Stimulated activated CD4-positive, alpha-beta T cell treated with anti-CD3 and anti-CD28 coated beads, Interleukin-15, amount 100 ng/mL, for 48 hours (primary cell): ENCODE measurements at places on chromosomes 3 and 15.

DNA sequence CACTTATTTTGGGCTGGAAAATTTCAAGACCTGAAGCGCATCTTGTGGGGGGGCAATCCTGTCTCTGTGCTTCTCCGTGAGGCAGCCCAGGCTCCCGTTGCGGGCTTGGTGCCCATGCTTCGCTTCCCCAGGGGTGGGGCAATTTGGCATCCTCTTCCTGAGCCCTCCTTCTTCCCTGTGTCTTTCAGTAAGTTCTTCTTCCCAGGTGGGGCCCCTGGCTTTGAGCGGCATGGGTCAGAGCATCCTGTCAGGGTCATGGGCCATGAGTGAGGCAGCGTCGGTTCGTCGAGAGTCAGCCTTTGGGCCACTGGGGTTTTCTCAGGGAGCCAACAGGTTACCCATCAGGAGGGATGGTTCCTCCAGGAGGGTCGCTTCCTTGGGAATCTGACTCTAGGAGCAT, 200.7 kb downstream of the UBE3A start:
- DNase-seq = no peak

DNA sequence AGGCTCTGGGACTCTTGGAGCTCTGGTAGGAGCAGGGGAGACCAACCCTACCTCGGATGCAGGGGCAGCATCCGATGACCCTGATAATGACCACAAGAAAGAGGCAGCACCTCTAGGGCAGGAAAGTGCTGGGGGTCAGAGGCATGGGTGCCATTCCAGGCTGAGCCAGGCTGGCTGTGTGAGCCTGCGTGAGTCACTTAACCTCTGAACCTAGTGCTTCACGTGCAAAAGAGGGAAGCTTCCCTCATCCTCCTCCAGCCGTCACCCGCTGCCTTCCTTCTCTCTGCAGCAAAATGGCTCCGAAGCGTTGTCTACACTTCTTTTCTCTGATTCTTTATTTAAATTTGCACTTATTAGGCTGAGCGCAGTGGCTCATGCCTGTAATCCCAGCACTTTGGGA, 35.5 kb downstream of the ZDHHC19 start:
- no peak for DNase-seq

DNA sequence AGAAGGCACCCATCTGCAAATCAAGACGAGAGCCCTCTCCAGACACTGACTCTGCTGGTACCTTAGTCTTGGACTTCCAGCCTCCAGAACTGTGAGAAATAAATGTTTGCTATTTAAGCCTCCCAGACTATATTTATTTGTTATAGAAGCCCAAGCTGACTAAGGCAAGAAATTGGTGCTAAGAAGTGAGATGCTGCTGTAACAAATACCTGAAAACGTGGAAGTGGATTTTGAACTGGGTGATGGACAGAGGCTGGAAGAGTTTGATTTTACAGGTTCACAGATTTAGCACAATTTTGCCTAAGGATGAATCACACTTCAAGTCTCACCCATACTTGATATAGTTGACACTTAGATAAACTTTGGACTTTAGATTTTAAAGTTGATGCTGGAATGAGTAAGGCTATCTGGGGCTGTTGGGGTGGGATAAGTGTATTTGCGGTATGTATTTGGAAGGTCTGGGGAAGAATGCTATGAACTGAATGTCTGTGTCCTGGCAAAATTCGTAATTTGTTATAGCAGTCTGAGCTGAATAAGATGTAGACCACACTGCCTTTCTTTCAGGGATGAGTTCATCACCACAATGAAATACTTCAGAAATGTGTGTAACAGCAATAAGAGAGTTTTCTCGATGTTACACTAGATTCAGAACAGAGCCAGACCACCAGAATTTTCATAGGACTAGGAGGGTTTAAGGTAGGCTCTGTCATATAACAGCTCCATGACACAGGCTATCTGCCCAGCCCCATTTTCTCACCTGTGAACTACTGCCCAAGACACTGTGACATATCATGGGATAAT, 120.5 kb upstream of the LMCD1 start:
- DNase-seq = no peak

GRCh38 chr15:38486936-38487335, 33.0 kb downstream of the FAM98B start:
- no peak for DNase-seq

DNA sequence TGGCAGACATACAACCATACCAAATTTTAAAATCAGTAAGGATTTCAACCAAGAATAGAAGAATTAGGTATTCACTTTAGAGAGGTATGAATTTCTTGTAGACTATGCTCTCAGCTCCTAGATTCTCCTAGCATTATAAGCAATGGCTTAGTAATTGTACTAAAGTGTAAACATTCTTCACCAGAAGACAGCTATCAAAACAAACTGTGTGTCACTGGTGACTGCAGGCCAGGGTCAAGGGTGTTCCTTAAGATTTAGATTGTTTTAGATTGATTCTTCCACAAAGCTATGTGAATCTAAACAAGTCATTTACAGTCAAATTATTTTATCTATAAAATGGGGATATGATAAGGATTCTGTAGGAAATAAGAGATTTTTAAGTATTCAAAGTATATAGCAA, 23.1 kb upstream of the GP5 start:
- no peak for DNase-seq

DNA sequence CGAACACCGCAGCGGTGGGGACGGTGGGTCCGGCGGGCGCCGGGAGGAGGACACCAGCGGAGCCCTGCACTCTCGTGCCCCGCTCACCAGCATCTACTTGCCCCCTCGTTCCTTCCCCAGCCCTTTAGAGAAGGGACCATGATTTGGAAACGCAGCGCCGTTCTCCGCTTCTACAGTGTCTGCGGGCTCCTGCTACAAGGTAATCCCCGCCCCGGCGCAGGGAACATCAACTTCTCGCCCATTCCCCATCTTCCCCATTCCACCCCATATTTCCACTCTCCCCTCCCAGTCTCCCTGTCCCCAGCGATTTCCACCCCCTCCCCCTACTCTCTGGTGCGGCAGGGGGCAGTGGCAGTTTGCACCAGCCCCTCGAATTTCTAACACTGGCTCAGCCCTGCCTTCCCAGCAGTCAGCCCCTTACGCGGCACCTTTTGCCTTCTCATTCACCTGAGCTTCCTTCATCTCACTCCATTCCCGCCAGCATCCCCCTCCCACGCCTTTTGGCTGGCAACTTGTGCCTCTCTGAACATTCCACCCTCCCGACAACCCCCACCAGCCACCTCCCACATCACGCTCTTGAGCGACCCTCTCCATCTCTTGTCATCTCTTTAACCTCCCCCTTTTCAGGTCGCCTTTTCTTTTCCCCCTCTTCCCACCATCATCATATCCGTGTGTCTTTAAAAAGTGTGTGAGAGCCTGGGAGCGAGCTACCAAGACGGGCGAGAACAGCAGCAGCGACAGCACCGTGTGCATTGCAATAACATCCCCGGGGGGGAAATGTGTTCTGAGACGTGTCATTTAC, 882 bp downstream of the CADM2 start:
- no peak for DNase-seq

GRCh38 chr3:161139686-161140085, 34.5 kb upstream of the B3GALNT1 start:
- DNase-seq = no peak

GRCh38 chr3:187567021-187567420, 103.2 kb downstream of the SST start:
- no peak for DNase-seq
